NCI-H1092 treated with DMSO at 0.1 percent for 48 hours (cell line): ENCODE measurements at places on chromosomes 6 and 20.

DNA sequence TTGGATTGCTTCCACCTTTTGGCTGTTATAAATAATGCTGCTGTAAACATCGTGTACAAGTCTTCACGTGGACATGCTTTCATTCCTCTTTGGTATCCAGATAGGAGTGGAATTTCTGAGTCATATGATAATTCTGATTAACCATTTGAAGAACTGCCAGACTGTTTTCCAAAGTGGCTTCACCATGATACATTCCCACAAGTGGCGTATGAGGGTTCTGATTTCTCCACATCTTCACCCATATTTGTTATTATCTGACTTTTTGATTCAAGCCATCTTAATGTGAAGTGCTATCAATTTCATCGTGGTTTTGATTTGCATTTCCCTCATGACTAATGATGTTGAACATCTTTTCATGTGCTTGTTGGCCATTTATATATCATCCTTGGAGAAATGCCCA lies 2.9 kb upstream of the SNRPB start:
- DNase-seq, result no peak

GRCh38 chr6:80502871-80503270 lies 396.4 kb downstream of the BCKDHB start:
- no peak for DNase-seq

- DNase-seq, result peak; percentile 76
Measured at GRCh38 chr6:57221936-57222742, at the start of gene RAB23. Gene RAB23 (minus strand): TSS chr6:57222307. CDS start chr6:57210380, 11,927 bp downstream.

GRCh38 chr6:293193-294174 lies 1.2 kb downstream of the DUSP22 start:
- DNase-seq, result no peak

DNA sequence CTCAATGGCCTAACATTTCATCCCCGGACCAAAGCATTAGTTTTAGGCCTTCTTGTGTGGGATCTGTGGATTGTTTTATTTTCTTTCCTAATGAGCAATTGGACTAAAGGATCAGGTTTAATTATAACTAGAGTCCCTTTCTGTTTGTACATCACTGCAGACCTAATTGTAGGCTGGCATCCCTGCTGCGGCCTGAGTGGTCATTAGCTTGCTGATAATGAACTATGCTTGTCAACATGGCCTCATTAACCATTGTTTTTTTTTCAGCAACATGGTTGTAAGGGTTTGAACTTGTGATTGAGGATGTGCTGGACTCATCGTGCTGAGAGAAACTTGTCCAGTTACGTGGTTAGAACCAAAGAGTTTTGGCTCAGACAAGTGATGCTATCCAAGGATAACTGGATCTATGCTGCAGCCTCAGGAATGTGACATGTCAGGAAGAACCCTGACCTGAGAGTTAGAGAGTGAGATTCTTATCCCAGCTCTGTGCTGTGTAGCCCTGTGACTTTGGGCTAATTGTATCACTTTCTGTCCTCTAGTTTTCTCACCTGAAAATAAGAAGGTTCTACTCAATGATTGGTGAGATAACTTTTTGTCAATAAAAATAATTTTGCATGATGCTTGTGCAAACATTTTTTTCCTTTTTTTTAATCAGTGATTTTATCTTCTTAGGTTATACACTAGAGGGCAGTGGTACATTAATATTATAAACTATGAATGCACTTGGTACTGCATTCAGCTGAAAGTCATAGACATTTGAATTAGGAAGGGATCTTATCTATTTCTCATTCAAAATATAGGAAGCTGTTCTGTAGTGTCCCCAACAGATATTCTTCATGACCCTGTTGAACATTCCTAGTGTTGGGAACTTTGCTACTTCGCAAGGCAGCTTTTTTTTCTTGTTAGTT lies 140.9 kb downstream of the RNF144B start:
- DNase-seq, result peak; percentile 17

- no peak for DNase-seq
Measured at GRCh38 chr6:79374308-79374707, 139.8 kb upstream of the HMGN3 start.
